ENCODE measurements at places on chromosomes 11 and 22. TPM values are rescaled to one million over a fixed set of nuclear protein-coding genes. Genes with fewer than 3 reads are reported as not detected.

Gene KDM4D
- total RNA-seq, result 3.0 TPM

GRCh38 chr11:109853156-109853776, 239.9 kb upstream of the ZC3H12C start:
- DNase-seq, result peak; percentile 61

Gene BTBD18
- not detected for total RNA-seq

GRCh38 chr22:43274595-43275240, 68.5 kb downstream of the SCUBE1 start:
- peak; percentile 43 for DNase-seq

Gene HTATIP2
- total RNA-seq, result 54.5 TPM

Data from RPMI7951 (cell line).